ENCODE measurements at places on chromosomes 2 and 18.

- DNase-seq = peak; percentile 34
These were observed 91.8 kb downstream of the ACVR1 start for GRCh38 chr2:157784169-157784822.

- no peak for DNase-seq
These were observed 290.8 kb downstream of the SLC4A3 start for GRCh38 chr2:219918254-219918653.

- no peak for DNase-seq
These were observed 20.0 kb upstream of the NFE2L2 start for GRCh38 chr2:177284531-177284930.

DNA sequence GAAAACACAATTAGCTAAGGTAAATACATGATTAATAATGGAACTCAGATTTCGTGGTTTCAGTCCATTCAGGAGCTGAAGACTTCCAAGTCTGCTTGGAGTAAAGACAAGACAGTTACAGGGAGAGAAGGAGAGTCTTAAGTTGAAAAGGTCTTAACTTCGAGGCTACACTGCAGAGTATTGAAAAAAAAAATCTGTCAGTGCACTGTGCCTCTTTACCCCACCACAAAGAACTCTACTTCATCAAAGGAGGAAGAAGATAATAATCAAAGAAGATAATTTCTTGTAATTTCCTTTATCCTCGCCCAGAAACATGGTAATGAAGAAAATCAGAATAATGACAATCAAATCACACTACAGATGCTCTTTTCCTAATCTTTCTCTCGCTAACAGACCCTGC lies 75.4 kb downstream of the MEMO1 start:
- no peak for DNase-seq

DNA sequence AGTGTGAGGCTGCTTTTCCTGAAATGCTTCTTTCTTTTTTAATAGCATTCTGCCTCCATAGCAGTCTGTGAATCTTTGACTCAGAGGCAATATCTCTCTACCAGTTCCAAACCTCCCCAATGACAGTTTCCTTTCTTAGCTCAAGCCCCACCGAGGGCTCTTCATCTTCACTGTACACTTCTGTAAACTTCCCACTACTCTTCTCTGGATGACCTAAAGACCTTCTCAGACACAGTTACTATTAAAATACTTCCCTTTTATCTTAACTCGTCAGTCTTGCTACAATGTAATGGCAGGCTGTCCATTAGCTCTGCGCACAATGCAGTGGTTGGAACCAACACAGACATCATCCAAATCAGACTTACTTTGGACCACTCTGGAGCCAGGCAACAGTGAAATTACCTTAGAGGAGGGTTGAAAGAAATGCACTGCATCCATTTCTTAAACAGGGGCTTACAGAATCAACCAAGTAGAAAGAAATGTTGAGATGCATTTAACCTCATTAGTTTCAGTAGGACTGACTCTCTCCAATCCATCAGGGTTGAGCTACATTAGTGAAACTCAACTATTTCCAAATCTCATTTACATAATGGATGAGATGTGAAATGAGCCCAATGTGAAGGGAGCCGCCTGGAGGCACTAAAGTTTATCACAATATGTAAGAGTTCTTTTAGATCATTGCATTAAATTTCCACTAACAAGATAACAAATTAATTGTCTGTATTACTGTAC lies 343.8 kb downstream of the SETBP1 start:
- no peak for DNase-seq
